ENCODE measurements at places on chromosomes 16 and 17.

GRCh38 chr17:57603546-57603945, 141.6 kb downstream of the CCDC182 start:
- peaks cover 54% of the 10 kb centered on the region for H3K4me1 ChIP-seq
- DNase-seq = no peak
- peaks cover 3% of the 10 kb centered on the region for H3K36me3 ChIP-seq
- no peaks in the 10 kb centered on the region for H3K27me3 ChIP-seq

DNA sequence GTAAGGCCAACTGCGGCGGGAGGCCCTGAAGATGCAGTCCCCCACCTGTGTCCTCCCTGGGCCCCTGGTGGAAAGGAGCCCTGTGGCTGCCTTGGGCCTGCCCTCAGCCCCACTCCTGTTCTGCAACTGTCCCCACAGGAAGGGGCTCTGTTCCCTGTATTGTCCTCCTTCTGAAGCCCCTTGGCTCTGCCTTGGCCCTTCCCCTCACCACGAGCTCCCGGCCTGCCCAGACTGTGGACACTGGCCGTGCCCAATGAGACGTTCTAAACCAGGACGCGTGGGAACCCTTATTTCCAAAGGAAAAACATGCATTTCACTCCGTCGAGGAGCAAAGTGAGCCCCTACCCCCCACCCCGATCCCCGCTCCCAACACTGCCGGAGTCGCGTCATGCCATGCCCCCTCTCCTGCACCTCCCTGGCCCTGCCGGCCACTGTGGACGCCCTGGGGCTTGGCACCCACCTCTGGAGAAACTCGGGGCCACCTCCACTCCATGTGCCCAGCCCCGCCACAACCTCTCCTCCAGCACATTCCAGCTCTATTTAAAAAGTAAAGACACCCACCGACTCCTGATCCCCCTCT, 13.5 kb upstream of the PNPO start:
- H3K27me3 ChIP-seq = no peaks in the 10 kb centered on the region
- peaks cover 30% of the 10 kb centered on the region for H3K36me3 ChIP-seq
- no peak overlapping the region for H3K4me3 ChIP-seq
- DNase-seq = no peak

DNA sequence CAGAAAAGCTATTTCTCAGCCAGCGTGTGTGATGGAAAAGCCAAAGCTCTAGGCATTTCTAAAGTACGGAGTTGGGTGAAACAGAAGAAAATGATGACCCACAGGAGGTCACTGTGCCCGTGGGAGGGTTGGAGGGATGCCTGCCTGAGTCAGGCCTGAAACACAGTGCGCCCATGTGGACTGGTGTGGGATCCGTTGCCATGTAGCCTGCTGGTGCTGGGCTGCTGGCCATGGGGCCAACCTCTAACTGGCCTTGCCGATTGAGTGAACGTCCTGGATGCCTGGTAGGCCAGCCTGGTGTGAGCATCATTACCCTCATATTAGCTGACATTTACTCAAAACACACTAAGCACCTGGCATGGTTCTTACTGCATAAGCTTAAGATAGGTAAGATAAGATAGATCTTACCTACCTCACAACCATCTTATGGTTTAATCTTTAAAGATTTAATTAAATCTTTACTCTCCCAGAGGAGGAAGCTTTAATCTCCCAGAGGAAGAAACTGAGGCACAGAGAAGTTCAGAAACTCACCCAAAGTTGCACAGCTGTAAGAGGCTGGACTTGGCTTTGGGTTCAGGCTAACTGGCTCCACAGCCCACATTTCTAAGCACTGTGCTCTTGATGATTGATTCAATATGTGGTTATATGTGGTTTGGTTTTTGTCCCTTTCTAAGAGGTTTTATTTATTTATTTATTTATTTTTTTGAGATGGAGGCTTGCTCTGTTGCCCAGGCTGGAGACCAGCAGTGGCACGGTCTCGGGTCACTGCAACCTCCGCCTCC, 15.7 kb downstream of the MGAT5B start:
- no peak overlapping the region for H3K27ac ChIP-seq
- no peak overlapping the region for H3K4me3 ChIP-seq
- H3K4me1 ChIP-seq = no peaks in the 10 kb centered on the region
- H3K27me3 ChIP-seq = peaks cover 7% of the 10 kb centered on the region

GRCh38 chr16:680967-681745, 946 bp downstream of the STUB1 start:
- no peak for DNase-seq
- H3K36me3 ChIP-seq = peaks cover 4% of the 10 kb centered on the region
- H3K27ac ChIP-seq = no peak overlapping the region
- H3K4me1 ChIP-seq = peaks cover 11% of the 10 kb centered on the region
- peaks cover 1% of the 10 kb centered on the region for H3K27me3 ChIP-seq
- peak overlapping the region; percentile 63 for H3K4me3 ChIP-seq

Measured in memory B cell (primary cell).